K562 (cell line): ENCODE measurements at places on chromosomes 4 and X. TPM values are rescaled to one million over a fixed set of nuclear protein-coding genes. Genes with fewer than 3 reads are reported as not detected.

- no peak overlapping the region for H3K27ac ChIP-seq
- no peak overlapping the region for H3K4me3 ChIP-seq
- DNase-seq = no peak
- no peaks in the 10 kb centered on the region; the same call in 1 of the 2 replicates for H3K4me1 ChIP-seq
- no peaks in the 10 kb centered on the region for H3K36me3 ChIP-seq
Measured at GRCh38 chrX:18666614-18667013, 5.3 kb downstream of the RS1 start.

- H3K4me3 ChIP-seq = no peak overlapping the region
- no peaks in the 10 kb centered on the region; the same call in 1 of the 2 replicates for H3K4me1 ChIP-seq
- H3K27ac ChIP-seq = no peak overlapping the region
- DNase-seq = no peak
- no peaks in the 10 kb centered on the region for H3K36me3 ChIP-seq
Measured at GRCh38 chr4:37568489-37568888, 117.7 kb downstream of the RELL1 start.

DNA sequence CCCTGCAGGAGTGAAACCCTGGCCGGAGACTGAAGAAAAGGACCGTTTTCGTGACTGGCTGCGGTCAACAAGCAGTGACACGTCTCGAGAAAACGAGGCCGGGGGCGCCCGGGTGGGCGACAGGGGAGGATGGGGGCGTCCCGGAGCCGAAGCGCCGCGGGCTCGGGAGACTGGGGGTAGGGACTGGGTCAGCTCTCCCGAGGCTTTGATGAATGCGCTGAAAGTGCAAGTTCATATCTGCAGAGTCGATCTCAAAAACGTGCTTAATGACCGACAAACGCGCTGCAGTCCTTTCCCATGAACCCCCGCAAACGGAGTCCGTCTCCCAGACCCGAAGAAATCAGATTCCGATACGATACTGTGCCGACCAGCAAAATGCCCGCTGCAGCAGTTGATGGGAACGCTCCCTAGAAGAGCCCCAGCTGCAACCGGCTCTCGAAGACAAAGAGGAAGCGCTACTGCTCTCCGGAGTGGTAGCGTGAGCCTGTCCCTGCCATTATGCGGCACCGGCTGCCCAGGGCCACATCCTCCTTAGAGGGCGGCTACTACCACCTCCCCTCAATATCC is 806 bp upstream of the CD99L2 start:
- H3K36me3 ChIP-seq = no peaks in the 10 kb centered on the region
- DNase-seq = peak; percentile 20
- H3K4me3 ChIP-seq = peak overlapping the region; percentile 78
- H3K4me1 ChIP-seq = peaks cover 14% of the 10 kb centered on the region
- no peaks in the 10 kb centered on the region for H3K27me3 ChIP-seq

- no peaks in the 10 kb centered on the region for H3K4me1 ChIP-seq
- no peaks in the 10 kb centered on the region for H3K36me3 ChIP-seq
- H3K27me3 ChIP-seq = no peaks in the 10 kb centered on the region; the same call in 2 of the 3 replicates
- no peak for DNase-seq
- no peak overlapping the region for H3K4me3 ChIP-seq
Measured at GRCh38 chr4:83378419-83378818, 43.8 kb upstream of the HPSE start.

- no peak overlapping the region for H3K27ac ChIP-seq
- no peaks in the 10 kb centered on the region for H3K4me1 ChIP-seq
- no peaks in the 10 kb centered on the region for H3K27me3 ChIP-seq
- no peak overlapping the region for H3K4me3 ChIP-seq
Measured at GRCh38 chr4:76315267-76315918, 8.9 kb downstream of the STBD1 start.

DNA sequence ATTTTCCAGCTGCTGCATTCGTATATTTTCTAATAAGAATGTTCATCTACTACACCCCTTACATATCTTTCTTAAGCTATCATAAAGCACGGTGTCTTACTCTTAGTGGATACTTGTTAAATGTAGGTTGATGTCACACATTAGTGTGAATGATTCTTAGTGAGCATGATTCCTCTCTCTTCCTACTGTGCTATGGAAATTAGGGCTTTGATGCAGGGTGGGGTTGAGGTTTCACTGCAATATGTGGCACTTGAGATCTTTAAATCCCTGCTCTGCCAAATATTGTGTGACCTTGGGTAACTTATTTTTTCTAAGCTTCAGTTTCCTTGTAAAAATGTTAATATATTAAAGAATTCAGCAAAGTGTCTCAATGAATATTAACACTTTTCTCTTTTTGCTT is 188.4 kb downstream of the PDGFRA start:
- no peaks in the 10 kb centered on the region for H3K36me3 ChIP-seq
- DNase-seq = no peak
- H3K4me3 ChIP-seq = no peak overlapping the region

- H3K4me3 ChIP-seq = no peak overlapping the region
- H3K4me1 ChIP-seq = no peaks in the 10 kb centered on the region
- peaks cover 54% of the 10 kb centered on the region for H3K27me3 ChIP-seq
- no peaks in the 10 kb centered on the region for H3K36me3 ChIP-seq
- no peak overlapping the region for H3K27ac ChIP-seq
Measured at GRCh38 chr4:40587351-40587750, 42.3 kb downstream of the RBM47 start.

- no peaks in the 10 kb centered on the region for H3K36me3 ChIP-seq
- no peak overlapping the region for H3K27ac ChIP-seq
- peak overlapping the region; percentile 16 for H3K4me3 ChIP-seq
- no peaks in the 10 kb centered on the region for H3K4me1 ChIP-seq
- H3K27me3 ChIP-seq = peaks cover 22% of the 10 kb centered on the region
Measured at GRCh38 chr4:57110640-57111511, 691 bp upstream of the IGFBP7 start.

GRCh38 chr4:32147446-32148085 is 1427.4 kb downstream of the PCDH7 start:
- no peaks in the 10 kb centered on the region for H3K27me3 ChIP-seq
- DNase-seq = no peak
- H3K27ac ChIP-seq = no peak overlapping the region
- no peak overlapping the region for H3K4me3 ChIP-seq
- H3K4me1 ChIP-seq = no peaks in the 10 kb centered on the region; the same call in 2 of the 3 replicates
- no peaks in the 10 kb centered on the region for H3K36me3 ChIP-seq

- no peak overlapping the region for H3K27ac ChIP-seq
- H3K4me3 ChIP-seq = no peak overlapping the region
- DNase-seq = no peak
- no peaks in the 10 kb centered on the region for H3K4me1 ChIP-seq
- no peaks in the 10 kb centered on the region for H3K36me3 ChIP-seq
Measured at GRCh38 chr4:65943076-65943475, 272.8 kb upstream of the EPHA5 start.

DNA sequence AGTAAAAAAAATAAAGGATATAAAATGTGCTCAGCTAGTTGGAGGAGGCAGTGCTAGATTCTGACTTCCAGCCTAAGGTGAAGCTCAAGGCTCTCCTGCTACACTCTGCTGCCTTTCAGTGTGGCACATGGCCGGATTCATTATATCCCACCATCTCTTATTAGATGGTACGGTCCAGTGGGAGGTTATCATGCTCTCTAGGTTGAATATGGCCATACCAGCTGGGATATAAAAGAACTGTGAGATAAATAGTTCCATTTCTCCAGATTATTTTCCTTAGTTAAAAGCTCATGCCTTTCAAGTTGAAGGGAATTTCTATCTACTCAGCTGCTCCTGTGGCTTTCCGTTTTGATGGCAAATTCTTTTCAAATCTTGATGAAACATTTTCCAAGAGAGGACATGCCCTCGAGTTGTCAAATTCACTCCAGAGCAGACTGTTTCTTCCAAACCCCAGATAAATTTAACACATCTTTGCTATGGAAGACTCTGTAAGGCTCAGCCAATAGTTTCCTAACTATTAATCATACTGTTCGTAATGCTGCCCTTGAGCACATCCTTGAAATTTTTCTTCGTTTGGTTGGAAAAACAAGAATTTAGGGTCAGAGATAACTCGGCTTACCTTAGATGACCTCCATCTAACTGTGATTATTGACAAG is 2.2 kb upstream of the MGARP start:
- no peak overlapping the region for H3K27ac ChIP-seq
- no peaks in the 10 kb centered on the region for H3K36me3 ChIP-seq
- H3K4me1 ChIP-seq = no peaks in the 10 kb centered on the region
- no peaks in the 10 kb centered on the region for H3K27me3 ChIP-seq
- no peak overlapping the region for H3K4me3 ChIP-seq
- no peak for DNase-seq

- peaks cover 7% of the 10 kb centered on the region; the same call in 2 of the 3 replicates for H3K36me3 ChIP-seq
- H3K4me3 ChIP-seq = no peak overlapping the region
- no peaks in the 10 kb centered on the region for H3K4me1 ChIP-seq
- H3K27me3 ChIP-seq = no peaks in the 10 kb centered on the region
- H3K27ac ChIP-seq = no peak overlapping the region
- DNase-seq = no peak
Measured at GRCh38 chr4:48431401-48431800, 51.7 kb upstream of the SLC10A4 start.

The RBMXL3 gene
- not detected in 2 replicates for polyA plus RNA-seq

The PAGE2B gene
- polyA plus RNA-seq = 12.8 and 19.7 TPM in 2 replicates

The SH3D19 gene
- polyA plus RNA-seq = not detected in 2 replicates

The MAGEA2 gene
- 45.1 and 45.2 TPM in 2 replicates for polyA plus RNA-seq

The SPIN2A gene
- polyA plus RNA-seq = 0.78 and 1.6 TPM in 2 replicates

The CT45A5 gene
- 4.5 and 5.6 TPM in 2 replicates for polyA plus RNA-seq

The MAGEA1 gene
- polyA plus RNA-seq = 51.0 and 51.9 TPM in 2 replicates
